ENCODE measurements at places on chromosomes 6 and 20. TPM values are rescaled to one million over a fixed set of nuclear protein-coding genes. Genes with fewer than 3 reads are reported as not detected.

GRCh38 chr6:26250698-26251044, 114.3 kb upstream of the BTN3A2 start:
- DNase-seq: peak; percentile 53

DNA sequence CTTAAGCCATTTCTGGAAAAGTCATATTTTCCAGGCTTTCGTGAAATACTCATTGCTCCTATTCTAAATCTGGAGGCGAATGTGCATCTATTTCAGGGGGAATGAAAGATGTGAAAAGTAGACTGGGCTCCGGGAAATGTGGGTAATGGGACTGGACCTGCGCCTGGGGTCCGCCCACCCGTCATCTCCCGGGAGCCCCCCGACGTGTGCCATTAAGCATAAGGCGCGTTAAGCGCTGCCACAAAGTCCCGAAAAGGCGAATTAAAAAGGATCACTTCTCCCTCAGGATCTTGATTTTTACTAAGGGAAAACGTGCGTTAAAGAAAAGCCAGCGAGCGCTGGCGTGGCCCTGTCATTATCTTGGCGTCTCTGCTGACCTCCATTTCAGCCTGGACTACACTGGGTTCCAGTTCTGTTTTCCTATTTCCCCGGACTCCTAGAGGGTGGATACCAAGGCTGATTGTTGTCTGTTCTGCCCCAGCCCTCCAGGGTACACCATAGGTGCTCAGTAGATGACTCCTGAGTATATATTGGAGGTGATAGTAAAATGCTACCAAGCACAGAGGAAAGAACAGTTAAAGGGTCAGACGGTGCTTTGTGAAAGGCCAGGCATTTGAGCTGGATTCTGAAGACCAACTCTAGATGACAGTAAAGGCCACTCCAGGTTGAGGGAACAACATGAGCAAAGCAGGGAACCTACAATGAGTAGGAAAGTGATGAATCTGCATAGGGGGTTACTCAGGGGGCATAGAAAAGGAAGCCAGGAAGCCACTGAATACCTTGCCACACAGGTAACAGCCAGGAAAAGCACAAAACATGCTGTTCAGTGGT, 89.2 kb upstream of the ARID1B start:
- DNase-seq: no peak

The LY6G6F gene
- not detected for total RNA-seq

The GHRH gene
- total RNA-seq: not detected

The EDN1 gene
- total RNA-seq: not detected
